IMR-90 (cell line): ENCODE measurements at places on chromosomes 1 and 21. TPM values are rescaled to one million over a fixed set of nuclear protein-coding genes. Genes with fewer than 3 reads are reported as not detected.

SLFNL1 gene
- under 0.01 TPM in 2 replicates for total RNA-seq

PDC gene
- not detected in 2 replicates for total RNA-seq

MRAP gene
- total RNA-seq, result not detected in 2 replicates

ITLN1 gene
- not detected in 2 replicates for total RNA-seq

FMO3 gene
- total RNA-seq, result under 0.01 TPM in 1 of 2 replicates, not detected in the other

DNA sequence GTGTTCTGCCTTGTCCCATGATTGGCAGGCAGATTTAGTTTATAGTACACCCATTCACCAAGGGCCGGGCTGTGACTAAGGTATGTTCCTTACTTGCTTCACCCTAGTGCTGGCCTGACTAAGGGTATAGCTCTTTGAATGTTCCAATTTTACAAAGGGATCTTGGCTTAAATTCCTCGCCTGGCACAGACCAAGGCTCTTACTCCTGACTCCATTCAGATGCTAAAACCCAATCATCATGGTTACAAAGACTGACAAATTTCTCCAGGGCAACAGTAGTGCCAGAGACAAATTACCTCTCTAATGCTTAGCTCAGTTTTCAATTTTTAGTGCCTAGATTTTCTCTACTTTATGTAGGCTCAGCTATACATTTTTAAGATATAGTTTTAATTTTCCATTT, 11.5 kb upstream of the C1orf53 start:
- H3K4me1 ChIP-seq, result no peaks in the 10 kb centered on the region
- H3K27me3 ChIP-seq, result peaks cover 2% of the 10 kb centered on the region; the same call in 1 of the 2 replicates
- no peak overlapping the region for H3K27ac ChIP-seq
- no peak for DNase-seq

FMO4 gene
- 0.36 and 0.56 TPM in 2 replicates for total RNA-seq
